ENCODE measurements at places on chromosomes 3 and 15.
A peak's percentile ranks its signal among the peaks of the same experiment; 100 is the strongest.

DNA sequence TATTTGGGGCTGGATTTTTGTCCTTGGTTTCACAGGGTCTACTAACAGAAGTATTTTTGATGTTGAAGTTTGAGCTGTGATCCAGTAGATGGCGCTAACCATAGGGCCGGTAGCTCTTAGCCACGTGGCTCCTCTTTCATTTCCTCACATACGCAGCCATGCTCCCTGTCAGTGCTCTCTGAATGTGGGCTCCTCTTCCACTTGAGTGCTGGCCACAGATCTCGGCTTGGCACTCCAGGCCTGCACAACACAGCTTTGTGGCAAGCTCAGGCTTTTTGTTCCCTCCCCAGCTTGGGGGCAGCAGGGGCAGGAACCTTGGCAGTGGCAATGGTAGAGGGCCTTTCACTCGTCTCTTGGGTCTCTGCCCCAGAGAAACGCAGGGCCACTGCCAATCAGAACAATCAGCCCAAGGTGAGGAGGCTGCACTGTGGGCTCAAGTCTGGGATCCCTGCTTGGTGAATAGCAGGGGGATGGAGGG, 18.6 kb upstream of the DNAAF4 start:
- DNase-seq: no peak

DNA sequence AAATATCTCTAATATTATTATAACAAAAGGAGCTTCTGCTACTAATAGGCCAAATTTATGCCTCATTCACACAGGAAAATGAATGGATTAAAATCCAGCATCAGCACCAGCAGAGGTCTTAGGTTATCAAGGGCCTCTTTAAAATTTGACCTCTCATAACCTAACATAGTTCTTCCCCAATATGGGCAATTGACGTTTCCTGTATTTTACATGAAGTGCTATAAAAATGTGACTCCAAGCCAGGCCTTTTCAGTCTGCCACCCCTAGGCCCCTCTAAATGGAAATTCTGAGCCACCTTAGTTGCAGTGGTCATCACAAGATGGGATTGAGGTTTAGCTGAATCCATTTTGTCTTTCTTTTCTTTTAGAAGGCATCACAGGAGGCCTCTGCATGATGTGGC, 70.1 kb downstream of the CASR start:
- no peak for DNase-seq

DNA sequence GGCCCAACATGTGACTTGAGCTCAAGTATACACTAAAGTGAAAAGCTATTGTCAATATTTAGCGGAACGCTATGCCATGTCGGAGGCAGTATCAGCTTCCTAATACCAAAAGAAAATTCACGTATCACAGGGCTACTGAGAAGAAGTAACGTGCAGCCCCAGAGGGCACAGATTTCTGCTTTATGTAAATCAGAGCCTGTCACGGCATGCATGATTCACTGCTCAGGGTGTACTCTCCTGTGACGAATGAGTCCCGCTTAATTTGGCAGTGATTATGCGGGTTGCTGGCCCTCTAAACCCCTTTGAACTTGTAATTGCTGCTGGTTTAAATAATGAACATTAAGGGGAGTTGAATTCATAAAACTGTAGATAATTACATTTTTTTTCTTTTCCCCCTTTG, 85.3 kb downstream of the MEIS2 start:
- peak; percentile 59 for DNase-seq

GRCh38 chr3:23760871-23761373, 44.8 kb upstream of the UBE2E1 start:
- DNase-seq: no peak

DNA sequence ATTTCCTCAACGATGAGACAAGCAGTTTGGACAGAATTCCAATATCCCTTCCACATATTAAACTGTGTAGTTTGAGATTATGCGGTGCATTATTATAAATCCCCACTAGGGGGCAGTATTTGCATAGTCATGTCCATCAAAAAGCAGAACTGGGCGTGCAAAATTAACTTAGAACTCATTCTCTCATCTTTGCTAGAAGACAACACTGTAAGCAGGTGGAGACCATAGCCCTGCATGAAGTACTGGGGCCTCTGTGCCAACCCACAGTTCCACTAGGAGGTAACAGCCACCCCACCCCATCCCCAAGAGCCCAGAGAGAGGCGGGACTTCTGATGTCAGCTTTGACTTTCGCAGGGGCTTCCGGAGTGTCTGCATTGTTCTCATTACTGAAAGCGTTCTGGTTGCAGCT, 106.6 kb upstream of the TMC3 start:
- no peak for DNase-seq

GRCh38 chr15:91632176-91632575, 221.3 kb upstream of the SLCO3A1 start:
- no peak for DNase-seq

Measured in stomach (tissue), 19 donors.